ENCODE measurements at places on chromosomes 7 and 10. TPM values are rescaled to one million over a fixed set of nuclear protein-coding genes. Genes with fewer than 3 reads are reported as not detected.

DNA sequence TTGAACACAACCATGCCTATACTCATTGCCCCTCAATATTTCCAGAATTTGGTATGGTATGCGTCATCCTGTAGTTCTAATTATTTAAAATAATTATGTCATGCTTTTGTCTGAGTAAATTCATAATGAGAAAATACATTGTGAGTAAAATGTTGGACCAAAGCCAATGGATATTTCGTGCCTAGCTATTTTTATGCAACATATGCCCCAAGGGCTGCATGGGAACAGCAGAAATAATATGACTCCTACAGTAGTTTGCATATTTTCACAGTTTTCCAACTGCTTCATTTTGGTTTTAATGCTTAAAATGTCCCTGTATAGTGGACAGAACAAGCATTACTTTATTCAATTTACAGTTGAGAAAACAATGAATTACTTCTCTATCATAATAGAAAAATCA lies 1115.6 kb upstream of the GHITM start:
- no peak for DNase-seq

The CPA5 gene
- total RNA-seq, result 1.7 TPM

DNA sequence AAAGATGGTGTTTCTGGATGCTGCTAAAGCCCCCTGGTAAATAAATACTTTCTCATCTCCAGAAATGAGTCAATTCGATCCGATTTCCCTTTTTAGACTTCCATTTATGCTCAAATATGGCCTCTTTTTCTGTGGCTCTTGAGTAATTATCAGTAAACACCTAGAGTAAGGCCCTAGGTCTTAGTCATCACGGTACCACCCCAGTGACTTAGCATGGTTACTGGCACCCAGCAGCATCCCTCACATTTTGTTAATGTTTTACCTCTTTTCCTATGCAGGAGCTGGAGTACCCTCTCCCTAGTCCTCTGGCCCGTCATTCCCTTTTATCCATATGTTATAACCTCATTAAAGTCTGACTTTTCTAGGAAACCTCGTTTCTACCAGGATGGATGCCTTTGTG lies 19.5 kb downstream of the CHN2 start:
- no peak for DNase-seq

DNA sequence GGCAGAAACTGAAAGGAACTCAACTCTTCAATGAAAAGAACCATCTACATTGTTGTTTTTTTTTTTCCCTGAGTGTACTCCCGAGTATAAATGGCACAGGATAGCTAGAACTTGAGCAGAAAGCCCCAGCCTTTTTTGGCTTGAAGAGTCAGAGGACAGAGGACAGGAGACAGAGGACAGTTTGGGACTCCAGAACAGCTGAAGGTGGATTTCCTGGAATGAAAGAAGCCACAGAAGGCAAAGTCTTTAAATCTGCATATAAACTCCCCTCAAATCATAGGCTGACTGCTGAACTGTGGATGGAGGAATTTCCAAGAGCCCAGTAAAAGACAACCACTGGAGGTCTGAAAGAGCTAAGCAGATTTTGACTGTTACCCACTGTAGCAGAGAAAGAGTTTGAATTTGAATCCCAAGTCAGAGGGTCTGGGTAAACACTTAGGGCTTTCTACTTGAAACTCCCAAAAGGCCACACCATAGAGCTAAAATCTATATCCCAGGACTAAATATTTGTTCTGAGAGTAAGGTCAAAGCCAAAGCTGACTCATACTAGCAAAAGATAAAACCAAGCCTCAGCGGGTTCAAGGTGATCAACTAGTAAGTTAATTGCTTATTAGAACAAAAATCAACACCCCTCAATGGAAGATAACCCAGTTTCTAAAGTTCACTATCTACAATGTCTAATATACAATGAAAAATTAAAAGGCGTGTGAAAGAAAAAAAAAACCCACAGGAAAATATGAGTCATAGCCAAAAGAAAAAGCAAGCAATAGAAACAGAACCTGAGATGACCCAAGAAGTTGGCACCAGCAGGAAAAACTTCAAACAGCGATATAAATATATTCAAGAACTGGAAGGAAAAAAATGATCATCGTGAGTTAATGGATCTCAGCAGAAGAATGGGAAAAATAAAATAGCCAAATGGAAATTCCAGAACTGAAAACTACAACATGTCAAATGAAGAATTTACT lies 1.8 kb upstream of the OPN1SW start:
- no peak for DNase-seq

The SLC18A3 gene
- not detected for total RNA-seq

- DNase-seq, result no peak
These were observed 28.5 kb downstream of the CNNM1 start for GRCh38 chr10:99357691-99358090.

The PLXNA4 gene
- 0.41 TPM for total RNA-seq

GRCh38 chr10:8060704-8061121 lies 6.2 kb downstream of the GATA3 start:
- DNase-seq, result no peak

The MMP21 gene
- total RNA-seq, result not detected

The PRLHR gene
- not detected for total RNA-seq

DNA sequence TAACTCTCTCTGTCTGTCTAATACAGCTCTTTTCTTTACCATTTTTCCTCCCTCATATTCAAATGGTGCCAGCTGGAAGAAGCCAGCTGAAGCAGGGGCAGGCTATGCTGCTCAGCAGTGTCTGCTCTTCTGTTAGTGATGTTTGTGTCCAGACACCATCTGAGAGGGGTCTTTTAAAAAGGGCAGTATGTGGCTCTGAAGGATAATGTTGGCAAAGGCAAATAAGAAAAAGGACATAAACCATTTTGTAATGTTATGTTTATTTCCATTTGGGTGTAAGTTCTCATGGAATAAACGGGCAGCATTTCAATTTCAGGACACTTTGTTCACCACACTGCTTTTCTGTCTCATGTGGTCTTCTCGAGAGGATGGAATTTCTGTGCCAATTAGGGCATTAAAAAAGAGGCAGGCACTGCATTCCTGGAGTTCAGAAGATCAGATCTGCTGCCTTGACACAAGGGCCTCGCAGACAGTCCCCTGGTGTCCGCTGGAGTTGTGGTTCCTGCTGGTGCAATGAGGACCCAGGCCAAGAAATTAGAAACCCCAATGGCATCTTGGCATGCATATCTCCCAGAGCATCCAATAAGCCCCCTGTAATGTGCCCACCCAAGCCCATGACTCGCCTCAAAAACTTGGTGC lies 109.0 kb upstream of the ELMO1 start:
- no peak for DNase-seq

DNA sequence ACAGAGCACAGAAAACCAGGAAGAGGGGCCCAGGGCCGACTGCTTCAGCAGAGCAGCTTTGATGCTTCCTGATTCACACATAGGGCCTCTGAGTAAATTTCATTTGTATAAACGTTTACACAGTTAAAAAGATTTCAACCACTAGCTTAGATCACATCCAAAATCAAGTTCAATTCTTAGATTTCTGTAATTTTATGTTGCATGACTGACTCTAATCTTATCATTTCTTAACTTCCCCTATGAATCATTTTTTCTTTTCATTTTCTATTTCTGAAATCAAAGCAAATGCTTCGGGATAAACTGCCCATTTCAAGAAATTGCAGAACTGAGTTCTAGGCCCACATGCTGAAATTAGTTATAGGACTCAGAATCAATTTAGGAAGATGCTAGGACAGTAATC lies 224.7 kb downstream of the INHBA start:
- no peak for DNase-seq

GRCh38 chr10:63068246-63068645 lies 64.9 kb upstream of the NRBF2 start:
- DNase-seq, result no peak

GRCh38 chr7:1536743-1537534 lies 6.4 kb downstream of the MAFK start:
- DNase-seq, result no peak

GRCh38 chr7:111076205-111076604 lies 14.7 kb upstream of the LRRN3 start:
- no peak for DNase-seq

The GPRIN2 gene
- total RNA-seq, result not detected

The TRIM50 gene
- total RNA-seq, result 0.20 TPM

The OPN4 gene
- not detected for total RNA-seq

- peak; percentile 66 for DNase-seq
These were observed 97.7 kb upstream of the EFCAB10 start for GRCh38 chr7:105678811-105679495.

GRCh38 chr10:57692255-57692980 lies 575.3 kb downstream of the IPMK start:
- no peak for DNase-seq

DNA sequence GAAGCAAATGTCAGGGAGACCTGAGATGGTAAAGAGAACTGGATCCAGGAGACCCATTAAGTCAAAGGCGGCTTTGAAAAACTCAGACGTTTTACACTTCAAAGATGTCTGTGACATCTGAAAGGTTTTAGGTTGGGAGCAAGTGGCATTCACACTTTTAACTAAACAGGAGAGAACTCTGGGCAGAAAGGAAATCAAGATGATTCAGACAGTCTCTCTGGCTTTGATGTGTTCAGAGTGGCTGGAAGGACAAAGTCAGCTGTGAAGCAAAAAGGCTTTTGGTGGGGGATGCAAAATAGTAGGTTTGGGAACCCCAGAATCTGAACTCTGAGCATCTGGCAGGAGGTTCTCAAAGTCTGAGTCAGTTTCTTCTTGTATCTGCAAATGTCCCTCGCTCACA lies 66.6 kb downstream of the PRKCQ start:
- peak; percentile 31 for DNase-seq

GRCh38 chr10:16848562-16849154 lies 31.4 kb upstream of the RSU1 start:
- no peak for DNase-seq

DNA sequence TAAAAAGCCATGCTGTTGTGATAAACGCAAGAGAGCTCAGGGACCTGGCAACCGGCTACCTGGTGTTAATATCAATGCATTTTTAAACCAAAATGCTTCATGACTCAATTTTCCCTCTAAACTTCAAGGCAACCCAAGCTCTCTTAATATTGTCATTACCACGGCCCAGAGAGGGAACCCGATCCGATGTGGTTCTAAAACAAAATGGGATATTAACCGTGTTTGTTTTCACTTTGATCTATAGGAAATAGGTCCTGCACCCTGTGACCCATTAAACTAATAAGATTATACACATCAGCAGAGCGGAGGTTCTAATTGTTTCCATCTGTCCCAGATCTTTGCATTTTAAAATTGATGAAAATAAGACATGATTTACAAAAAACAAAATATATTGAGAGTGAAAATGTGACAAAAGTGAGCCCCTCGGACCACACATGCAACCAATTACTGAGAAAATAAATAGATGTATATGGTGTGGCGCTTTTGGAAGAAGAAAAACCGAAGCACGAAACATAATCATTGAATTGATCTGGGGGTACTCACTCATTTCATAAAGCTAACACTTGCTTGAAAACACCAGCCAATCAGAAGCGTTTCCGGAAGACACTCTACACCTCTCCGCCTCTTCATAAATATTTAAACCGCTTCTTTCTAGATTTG lies 290.3 kb upstream of the NFE2L3 start:
- DNase-seq, result no peak

The DHX32 gene
- 10.7 TPM for total RNA-seq

DNA sequence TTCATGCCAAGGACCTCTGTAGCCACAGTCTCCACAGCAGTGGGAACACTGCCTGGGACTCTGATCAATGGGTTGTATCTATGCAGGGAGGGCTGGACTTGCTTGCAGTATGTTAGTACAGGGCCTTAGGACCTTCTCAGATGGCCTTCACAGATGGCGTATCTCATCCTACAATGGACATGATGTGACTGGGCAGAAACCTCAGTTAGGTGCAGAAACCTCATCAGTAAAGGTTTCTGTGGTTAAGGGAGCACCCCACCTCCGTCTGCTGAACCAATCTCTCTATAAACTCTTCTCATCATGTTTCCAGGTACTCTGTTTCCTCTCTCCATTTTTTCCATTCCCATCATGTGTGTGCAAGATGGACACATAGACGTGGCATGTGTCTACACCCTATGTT lies 154.9 kb downstream of the EVX1 start:
- no peak for DNase-seq

DNA sequence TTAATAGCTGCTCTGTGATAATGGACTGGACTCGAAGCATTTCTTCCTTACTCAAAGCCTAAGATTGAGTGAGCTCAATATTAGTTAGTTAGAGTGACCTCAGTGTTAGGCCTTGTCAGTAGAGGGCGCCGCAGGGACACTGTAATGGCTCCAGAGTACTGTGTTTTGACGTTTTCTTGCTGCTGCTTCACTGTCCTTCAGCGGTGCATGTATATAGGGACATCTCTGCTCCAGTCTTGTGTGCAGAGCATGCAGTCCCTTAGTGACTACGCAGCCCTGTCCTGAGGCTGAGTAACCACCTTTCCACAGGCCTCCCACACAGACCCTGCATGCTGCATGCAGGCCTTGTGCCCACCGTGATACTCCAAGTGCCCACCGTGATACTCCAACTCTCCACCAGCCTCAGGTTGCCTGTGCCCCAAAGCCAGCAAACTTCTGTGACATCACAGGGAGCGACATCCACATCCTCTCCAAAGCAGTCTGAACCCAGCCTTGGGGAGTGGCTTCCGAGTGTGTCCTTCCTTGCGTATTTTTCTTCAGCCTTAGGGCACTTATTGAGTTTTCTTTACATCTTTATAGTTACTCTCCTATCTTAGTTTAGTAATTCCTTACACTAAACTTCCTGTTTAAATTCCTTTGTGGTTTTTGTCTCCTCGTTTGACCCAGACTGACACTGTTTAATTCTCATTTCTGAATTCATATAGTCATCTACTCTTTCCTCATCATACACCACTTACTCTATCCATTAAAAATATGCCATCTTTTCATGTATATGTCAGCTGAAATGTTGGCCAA lies 118.2 kb downstream of the JAZF1 start:
- DNase-seq, result no peak

DNA sequence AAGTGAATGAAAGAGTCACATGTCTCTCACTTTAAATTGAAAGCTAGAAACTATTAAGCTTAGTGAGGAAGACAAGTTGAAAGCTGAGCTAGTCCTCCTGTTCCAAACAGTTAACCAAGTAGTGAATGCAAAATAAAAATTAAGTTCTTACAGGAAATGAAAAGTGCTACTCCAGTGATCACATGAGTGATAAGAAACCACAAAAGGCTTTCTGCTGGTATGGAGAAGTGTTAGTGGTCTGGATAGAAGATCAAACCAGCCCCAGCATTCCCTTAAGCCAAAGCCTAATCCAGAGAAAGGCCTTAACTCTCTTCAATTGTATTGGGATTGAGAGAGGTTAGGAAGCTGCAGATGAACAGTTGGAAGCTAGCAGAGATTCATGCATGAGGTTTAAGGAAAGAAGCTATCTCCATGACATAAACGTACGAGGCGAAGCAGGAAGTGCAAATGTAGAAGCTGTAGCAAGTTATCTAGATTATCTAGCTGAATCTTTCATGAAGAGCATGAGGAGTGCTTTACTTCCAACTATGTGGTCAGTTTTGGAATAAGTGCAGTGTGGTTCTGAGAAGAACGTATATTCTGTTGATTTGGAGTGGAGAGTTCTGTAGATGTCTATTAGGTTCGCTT lies 261.6 kb downstream of the MDFIC start:
- no peak for DNase-seq

The NME8 gene
- not detected for total RNA-seq

DNA sequence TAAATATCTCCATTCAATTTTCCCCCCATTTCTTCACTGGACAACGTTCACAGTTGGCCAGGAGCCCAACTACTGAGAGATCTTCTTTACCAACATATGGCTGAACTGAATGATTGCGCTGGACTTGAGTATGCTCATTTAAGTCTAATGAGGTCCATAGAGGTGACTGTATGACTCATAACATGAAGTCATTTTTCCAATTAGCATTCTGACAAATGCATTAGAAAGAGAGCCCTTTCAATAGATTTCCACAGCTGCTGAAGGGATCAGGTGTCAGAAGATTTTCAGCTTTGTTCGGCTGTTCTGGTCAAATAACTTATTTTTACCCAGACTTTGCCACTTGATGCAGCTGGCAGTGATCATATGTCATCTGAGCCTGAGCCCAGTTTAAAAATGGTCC lies 438.0 kb downstream of the ETV1 start:
- no peak for DNase-seq
